ENCODE measurements at places on chromosomes 1 and 21.
A peak's percentile ranks its signal among the peaks of the same experiment; 100 is the strongest.

GRCh38 chr1:14689996-14690615, 91.6 kb downstream of the KAZN start:
- DNase-seq: no peak

DNA sequence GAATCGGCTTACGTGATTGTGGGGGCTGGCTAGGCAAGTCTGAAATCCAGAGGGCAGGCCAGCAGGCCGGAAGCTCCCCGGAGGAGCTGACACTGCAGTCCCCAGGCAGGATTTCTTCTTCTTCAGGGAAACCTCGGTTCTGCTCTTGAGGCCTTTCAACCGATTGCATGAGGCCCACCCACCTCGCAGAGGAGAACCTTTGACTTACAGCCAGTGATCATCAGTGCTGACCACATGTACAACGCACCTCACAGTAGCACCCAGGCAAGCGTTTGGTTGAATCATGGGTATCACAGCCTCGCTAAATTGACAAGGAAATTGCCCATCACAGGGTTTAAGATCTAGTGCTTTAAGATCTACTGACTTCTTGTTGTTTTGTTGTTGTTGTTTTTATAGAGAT, 23.6 kb upstream of the GPR157 start:
- DNase-seq: no peak

GRCh38 chr1:6037338-6037762, 8.3 kb upstream of the KCNAB2 start:
- DNase-seq: no peak

- peak; percentile 16 for DNase-seq
Observed at GRCh38 chr21:36260030-36260787, 59.8 kb upstream of the MORC3 start.

GRCh38 chr1:234588386-234588785, 21.6 kb downstream of the IRF2BP2 start:
- no peak for DNase-seq

- no peak for DNase-seq
Observed at GRCh38 chr1:165436994-165437393, 7.9 kb downstream of the RXRG start.

GRCh38 chr1:210132582-210132981, 100.0 kb upstream of the SERTAD4 start:
- DNase-seq: no peak

GRCh38 chr1:209704584-209704983, at the start of gene HSD11B1:
TSS of gene HSD11B1 (plus strand) at chr1:209704846. CDS start at chr1:209704943, 97 bp downstream.
- no peak for DNase-seq

- DNase-seq: no peak
Observed at GRCh38 chr1:15524021-15524282, at the start of gene CASP9. TSS of gene CASP9 (minus strand) at chr1:15524215. CDS start at chr1:15524200, 15 bp downstream.

- DNase-seq: no peak
Observed at GRCh38 chr1:89974256-89974655, 20.7 kb upstream of the ZNF326 start.

GRCh38 chr1:45356186-45356585, 15.9 kb upstream of the MUTYH start:
- no peak for DNase-seq

- no peak for DNase-seq
Observed at GRCh38 chr1:51960262-51960661, 30.2 kb downstream of the RAB3B start.

DNA sequence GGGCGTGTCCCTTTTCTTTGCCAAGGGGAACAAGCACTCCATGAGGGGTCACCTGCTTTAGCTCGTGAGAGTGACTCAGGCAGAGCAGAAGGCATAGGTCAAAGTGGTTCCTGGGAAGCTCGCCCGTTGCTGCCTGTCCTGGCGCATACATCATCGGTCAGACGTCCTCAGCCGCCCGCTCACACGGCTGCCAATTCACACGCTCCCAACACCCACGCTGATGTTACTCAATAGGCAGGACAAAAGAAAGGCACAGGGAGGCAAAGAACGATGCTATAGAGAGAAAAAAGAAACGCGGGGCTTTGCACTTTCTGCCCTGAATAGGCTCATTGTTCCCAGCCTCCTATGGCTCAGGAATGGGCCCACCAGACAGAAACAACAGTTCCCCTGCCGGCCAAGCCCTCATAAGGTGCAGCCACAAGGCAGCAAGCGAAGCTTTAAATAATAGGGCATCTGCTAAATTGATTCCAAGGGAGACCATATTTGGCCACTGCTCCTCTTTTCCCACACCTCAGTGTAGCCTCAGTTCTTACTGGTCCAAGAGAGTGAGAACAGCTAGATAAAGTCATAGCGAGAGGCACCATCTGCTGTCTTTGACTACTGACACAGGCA, 38.7 kb downstream of the VTCN1 start:
- DNase-seq: no peak

Measured in stimulated activated CD4-positive, alpha-beta T cell treated with anti-CD3 and anti-CD28 coated beads, Interleukin-2, amount 100 ng/mL, for 48 hours (primary cell).